ENCODE measurements at places on chromosomes 13 and 19. TPM values are rescaled to one million over a fixed set of nuclear protein-coding genes. Genes with fewer than 3 reads are reported as not detected.

GRCh38 chr13:24921003-24921402 is 157.0 kb downstream of the RNF17 start:
- no peak overlapping the region for H3K27ac ChIP-seq
- H3K36me3 ChIP-seq, result no peaks in the 10 kb centered on the region
- no peaks in the 10 kb centered on the region for H3K27me3 ChIP-seq
- DNase-seq, result no peak
- peaks cover 11% of the 10 kb centered on the region for H3K4me1 ChIP-seq

GRCh38 chr13:23957981-23958380 is 60.7 kb upstream of the C1QTNF9B start:
- no peaks in the 10 kb centered on the region for H3K27me3 ChIP-seq
- no peak for DNase-seq
- no peaks in the 10 kb centered on the region for H3K36me3 ChIP-seq

GRCh38 chr13:74205313-74205690 is 71.1 kb upstream of the KLF12 start:
- H3K27ac ChIP-seq, result no peak overlapping the region
- H3K27me3 ChIP-seq, result no peaks in the 10 kb centered on the region
- no peak for DNase-seq
- no peaks in the 10 kb centered on the region for H3K4me1 ChIP-seq
- H3K36me3 ChIP-seq, result no peaks in the 10 kb centered on the region

- H3K27me3 ChIP-seq, result no peaks in the 10 kb centered on the region
- H3K4me3 ChIP-seq, result no peak overlapping the region
- peaks cover under 1% of the 10 kb centered on the region for H3K4me1 ChIP-seq
- H3K36me3 ChIP-seq, result peaks cover 24% of the 10 kb centered on the region
- no peak overlapping the region for H3K27ac ChIP-seq
- no peak for DNase-seq
Measured at GRCh38 chr19:17562097-17562496, 6.6 kb downstream of the COLGALT1 start.

DNA sequence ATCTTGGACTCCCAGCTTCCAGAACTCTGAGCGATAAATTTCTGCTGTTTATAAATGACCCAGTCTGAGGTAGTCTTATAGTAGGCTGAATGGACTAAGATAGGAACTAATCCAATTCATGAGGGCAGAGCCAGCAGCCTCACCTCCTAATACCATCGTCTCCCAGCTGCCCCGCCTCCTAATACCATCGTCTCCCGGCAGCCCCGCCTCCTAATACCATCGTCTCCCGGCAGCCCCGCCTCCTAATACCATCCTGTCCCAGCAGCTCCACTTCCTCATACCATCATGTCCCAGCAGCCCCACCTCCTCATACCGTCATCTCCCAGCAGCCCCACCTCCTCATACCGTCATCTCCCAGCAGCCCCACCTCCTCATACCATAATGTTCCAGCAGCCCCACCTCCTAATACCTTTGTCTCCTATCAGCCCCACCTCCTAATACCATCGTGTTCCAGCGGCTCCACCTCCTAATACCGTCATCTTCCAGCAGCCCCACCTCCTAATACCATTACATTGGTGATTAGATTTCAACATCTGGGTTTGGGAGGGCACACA is 2.4 kb upstream of the ARGLU1 start:
- peak overlapping the region; percentile 10 for H3K27ac ChIP-seq
- no peak overlapping the region for H3K4me3 ChIP-seq
- no peaks in the 10 kb centered on the region for H3K27me3 ChIP-seq
- DNase-seq, result no peak

DNA sequence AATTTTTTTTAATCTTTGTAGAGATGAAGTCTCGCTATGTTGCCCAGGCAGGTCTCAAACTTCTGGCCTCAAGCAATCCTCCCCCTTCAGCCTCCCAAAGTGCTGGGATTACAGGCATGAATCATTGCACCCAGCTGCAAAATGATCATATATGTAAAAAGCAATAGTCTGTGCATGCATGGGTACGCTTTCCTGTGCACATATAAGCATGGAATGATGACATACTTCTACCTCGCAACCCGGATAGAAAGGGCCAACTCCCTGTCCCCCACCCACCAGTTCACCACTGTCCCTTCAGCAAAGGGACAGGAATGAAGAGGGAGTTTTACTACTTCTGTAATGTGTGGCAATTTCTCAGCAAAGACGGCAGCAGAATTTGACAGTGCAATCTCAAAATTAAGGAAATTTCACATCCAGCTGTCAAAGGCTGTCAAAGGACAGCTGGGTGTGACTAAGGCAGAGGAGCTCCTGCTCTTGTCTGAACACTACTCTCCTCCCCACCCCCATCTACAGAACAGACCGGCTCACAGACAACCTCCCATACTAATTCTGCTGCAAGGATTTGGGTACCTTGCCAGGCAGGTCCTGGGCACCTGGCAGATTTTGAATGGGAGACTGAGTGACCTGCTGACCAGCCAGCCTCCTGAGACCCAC is 95.6 kb downstream of the TSHZ3 start:
- no peak overlapping the region for H3K27ac ChIP-seq
- no peak for DNase-seq
- H3K27me3 ChIP-seq, result no peaks in the 10 kb centered on the region
- no peak overlapping the region for H3K4me3 ChIP-seq
- H3K4me1 ChIP-seq, result no peaks in the 10 kb centered on the region

DNA sequence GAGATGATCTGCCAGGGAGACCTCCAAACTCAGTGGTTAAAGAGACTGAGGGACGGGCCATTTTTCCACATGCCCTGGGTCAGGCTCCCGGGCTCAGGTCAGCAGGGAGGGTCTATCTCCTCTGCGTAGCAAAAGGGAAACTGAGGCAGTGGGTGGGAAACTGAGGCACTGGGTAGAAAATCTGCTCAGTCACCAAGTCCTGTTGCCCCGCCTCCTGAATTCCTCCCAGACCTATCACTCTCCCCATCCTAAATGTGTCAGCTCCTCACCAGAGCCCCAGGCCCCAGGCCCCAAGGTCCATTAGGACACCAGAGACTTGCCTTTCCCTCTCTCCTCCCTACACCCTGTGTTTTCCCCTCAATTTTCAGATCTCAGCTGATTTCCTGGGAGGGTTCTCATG is 2.4 kb downstream of the CD320 start:
- H3K4me3 ChIP-seq, result no peak overlapping the region
- H3K36me3 ChIP-seq, result no peaks in the 10 kb centered on the region
- H3K4me1 ChIP-seq, result peaks cover 39% of the 10 kb centered on the region
- no peak for DNase-seq
- H3K27me3 ChIP-seq, result no peaks in the 10 kb centered on the region

DNA sequence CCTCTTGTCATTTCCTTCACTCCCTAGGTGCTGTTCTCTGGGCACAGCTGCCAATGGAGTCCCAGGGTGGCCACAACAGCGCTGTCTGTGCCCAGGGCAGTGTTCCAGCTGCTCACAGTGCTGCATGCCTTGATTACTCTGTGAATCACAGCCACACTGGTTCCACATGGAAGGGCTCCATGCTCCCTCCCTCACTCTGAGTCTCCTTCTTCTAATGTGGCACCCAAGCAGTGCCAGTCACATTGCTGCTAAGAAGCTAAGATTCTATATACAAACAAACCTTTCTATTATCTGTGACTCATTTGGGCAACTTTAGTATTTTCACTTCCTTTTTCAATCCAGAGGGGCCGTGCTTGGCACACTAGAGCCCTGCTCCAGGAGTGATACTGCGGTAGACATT is 248.7 kb downstream of the TDRD3 start:
- H3K27me3 ChIP-seq, result no peaks in the 10 kb centered on the region
- DNase-seq, result no peak
- H3K27ac ChIP-seq, result no peak overlapping the region
- H3K4me3 ChIP-seq, result no peak overlapping the region

GRCh38 chr19:3720349-3720917 is 12.2 kb downstream of the TJP3 start:
- no peak for DNase-seq
- no peaks in the 10 kb centered on the region for H3K36me3 ChIP-seq
- H3K27me3 ChIP-seq, result peaks cover 6% of the 10 kb centered on the region

DNA sequence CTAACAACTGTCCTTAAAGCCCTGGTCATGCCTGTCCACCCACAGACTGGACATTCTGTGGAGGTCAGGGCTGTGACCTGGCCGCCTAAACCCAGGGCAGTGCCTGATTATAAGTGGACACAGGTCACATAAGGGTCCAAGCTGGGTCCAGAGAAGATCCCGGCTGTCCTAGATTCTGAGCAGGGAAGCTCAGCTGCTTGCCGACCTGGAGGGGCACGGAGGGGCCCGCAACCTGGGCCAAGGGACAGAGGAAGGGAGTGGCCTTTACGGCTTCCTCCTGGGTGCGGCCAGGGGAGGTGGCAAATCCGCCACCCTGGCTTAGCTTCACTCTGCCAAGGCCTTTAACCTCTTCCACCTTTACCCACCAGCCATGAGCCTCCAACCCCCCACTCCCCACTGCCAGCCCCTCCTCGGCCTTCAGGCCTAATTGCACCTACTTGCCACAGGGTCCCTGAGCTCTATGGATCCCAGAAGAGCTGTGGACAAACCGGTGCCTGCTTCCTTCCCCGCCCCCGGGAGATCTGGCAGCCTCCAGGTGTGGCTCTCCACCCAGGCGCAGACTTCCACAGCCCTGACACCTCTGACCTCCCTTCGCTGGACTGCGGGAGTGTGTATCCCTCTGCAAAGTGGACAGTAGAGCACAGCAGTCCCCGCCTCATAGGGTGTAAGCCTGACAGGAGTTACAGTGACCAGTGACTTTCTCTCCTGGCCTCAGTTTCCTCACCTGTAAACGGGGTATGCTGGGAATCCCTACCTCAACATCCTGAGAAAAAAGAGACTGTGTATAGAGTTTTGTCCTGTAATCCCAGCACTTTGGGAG is 1.7 kb downstream of the CD320 start:
- no peak overlapping the region for H3K4me3 ChIP-seq
- peaks cover 39% of the 10 kb centered on the region for H3K4me1 ChIP-seq
- H3K27ac ChIP-seq, result peak overlapping the region; percentile 74
- no peak for DNase-seq
- peaks cover 4% of the 10 kb centered on the region for H3K36me3 ChIP-seq
- H3K27me3 ChIP-seq, result no peaks in the 10 kb centered on the region

- H3K4me3 ChIP-seq, result no peak overlapping the region
- H3K36me3 ChIP-seq, result no peaks in the 10 kb centered on the region
- no peak overlapping the region for H3K27ac ChIP-seq
- H3K27me3 ChIP-seq, result no peaks in the 10 kb centered on the region
- H3K4me1 ChIP-seq, result no peaks in the 10 kb centered on the region
Measured at GRCh38 chr19:28118235-28118634, 1094.7 kb downstream of the UQCRFS1 start.

DNA sequence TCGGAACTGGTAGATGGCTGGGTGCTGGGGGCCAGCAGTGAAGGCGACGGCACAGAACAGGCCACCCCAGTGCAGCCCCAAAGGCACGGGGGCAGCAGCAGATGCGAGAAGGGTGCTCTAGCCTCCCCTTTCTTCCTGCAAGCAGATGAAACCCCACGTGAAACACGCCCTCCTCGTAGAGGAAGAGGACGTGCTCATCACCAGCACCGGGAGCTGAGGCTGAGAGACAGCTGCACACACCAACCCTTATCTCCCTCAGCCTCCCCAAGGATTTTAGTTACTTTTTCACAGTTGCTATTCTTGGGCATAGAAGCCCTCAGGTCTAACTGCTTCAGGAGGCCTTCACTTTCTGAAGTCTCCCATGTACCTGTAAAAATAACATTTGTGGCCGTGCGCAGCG is 11.9 kb downstream of the ZNF787 start:
- peaks cover 20% of the 10 kb centered on the region for H3K4me1 ChIP-seq
- H3K4me3 ChIP-seq, result no peak overlapping the region
- H3K27ac ChIP-seq, result no peak overlapping the region

DNA sequence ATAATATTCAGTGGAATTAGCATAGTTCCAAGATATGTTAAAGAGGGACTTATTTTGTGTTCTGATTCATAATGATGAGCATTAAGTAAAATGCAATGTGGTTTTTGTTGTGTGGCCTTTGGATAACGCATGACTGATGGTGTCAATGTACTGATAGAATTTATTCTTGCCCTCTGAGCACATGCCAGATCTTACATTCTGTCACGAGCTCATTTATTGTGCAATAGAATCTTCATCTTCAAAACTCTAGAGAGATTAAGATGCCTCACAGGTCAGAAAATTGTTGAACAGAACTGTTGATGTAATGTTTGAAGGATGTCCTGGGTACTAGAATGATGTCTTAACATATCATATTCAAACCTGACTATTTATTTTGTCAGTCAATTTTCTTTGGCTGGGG is 148.0 kb upstream of the HTR2A start:
- H3K36me3 ChIP-seq, result no peaks in the 10 kb centered on the region
- DNase-seq, result no peak
- H3K27ac ChIP-seq, result no peak overlapping the region
- no peaks in the 10 kb centered on the region for H3K27me3 ChIP-seq

DNA sequence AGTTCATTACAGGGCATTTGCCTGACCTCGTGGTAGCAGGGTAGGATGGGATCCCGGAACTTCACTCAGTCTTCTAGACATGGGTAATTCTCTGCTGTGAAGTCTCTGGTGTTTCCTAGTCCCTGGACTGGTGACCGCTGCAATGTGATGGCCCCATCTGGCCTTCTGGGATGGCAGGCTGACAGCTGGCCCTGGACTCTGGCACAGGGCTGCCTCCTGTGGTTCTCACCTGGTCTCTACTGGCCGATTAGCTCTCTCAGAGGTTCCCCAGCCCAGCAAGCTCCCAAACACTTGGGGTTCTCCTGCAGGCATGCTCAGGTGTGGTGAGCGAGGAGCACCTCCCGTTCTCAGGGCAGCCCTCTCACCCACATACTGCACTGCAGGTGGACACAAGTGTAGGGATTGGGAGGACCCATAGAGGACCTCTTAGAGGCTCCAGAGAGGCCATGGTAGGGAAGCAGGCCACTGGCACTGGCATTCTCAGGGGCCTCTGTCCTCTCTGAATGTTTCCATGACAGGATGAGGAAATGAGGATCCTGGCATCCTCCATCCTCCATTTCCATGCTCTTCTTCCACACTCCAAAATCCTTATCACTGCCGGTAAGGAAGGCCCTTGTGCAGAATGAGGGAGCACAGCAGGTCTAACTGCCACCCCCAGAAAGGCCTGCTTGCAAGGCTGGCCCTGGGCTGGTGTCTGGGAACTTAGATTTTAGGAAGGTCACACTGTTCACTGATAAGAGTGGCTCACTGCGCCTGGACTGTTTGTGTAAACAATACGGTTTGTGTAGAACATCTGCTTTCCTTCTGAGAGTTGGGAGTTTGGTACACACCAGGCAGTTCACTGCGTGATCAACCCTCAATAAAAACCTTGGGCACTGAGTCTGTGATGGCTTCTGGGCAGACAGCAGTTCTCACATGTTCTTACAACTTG is 31.5 kb upstream of the FARP1 start:
- H3K27ac ChIP-seq, result no peak overlapping the region
- H3K4me3 ChIP-seq, result no peak overlapping the region
- no peaks in the 10 kb centered on the region for H3K4me1 ChIP-seq
- H3K27me3 ChIP-seq, result no peaks in the 10 kb centered on the region
- DNase-seq, result no peak

GRCh38 chr13:44685641-44686040 is 109.5 kb upstream of the TSC22D1 start:
- no peaks in the 10 kb centered on the region for H3K4me1 ChIP-seq
- no peak overlapping the region for H3K4me3 ChIP-seq
- H3K27me3 ChIP-seq, result no peaks in the 10 kb centered on the region
- H3K27ac ChIP-seq, result no peak overlapping the region
- DNase-seq, result no peak
- no peaks in the 10 kb centered on the region for H3K36me3 ChIP-seq

GPC6 gene
- total RNA-seq, result not detected

PINLYP gene
- total RNA-seq, result 0.33 TPM

KLF1 gene
- total RNA-seq, result not detected

CYP2A7 gene
- not detected for total RNA-seq

IFNL3 gene
- total RNA-seq, result not detected

DIRAS1 gene
- not detected for total RNA-seq

C5AR1 gene
- 4.1 TPM for total RNA-seq

NKPD1 gene
- 1.2 TPM for total RNA-seq

GAS6 gene
- total RNA-seq, result 17.2 TPM

IGSF23 gene
- total RNA-seq, result not detected

All from CD4-positive, alpha-beta memory T cell (primary cell).